ENCODE measurements at places on chromosomes 11 and 22.

- DNase-seq: no peak
Measured at GRCh38 chr11:3815845-3816244, 7.5 kb downstream of the PGAP2 start.

GRCh38 chr22:17705951-17706900, 67.7 kb downstream of the BCL2L13 start:
- DNase-seq: peak; percentile 90

- DNase-seq: no peak
Measured at GRCh38 chr11:69567951-69568808, 72.8 kb upstream of the CCND1 start.

GRCh38 chr11:104076455-104076854, 40.0 kb downstream of the DDI1 start:
- no peak for DNase-seq

GRCh38 chr11:119339589-119340334, 921 bp downstream of the C1QTNF5 start:
- DNase-seq: no peak

DNA sequence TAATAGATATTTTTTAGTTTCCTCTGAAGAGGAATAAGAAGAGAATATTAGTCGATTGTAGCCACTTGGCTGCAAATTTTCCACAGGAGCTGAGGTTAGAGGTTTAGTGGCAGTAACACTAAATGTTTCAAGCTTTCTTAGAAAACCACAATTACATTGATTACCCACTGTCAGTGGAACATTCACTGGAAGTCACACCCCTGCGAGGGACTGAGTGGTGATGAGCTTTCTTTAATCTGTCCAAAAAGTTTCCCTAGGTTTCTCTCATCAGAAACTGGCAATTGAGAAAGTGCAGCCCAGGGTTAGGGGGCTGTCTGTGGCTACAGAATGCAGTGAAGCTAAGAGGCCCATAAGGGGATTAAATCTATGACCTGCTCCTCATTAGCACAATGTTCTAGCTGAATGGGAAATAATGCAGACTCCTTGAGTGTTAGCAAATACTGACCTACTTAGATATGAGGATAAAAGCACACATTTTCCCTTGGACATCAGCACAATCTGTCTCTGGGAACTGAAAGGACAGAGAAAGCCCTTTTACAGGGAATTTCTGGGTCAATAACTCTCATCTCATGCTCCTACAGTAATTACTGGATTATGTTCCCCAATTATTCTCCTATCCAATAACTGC, 189.5 kb downstream of the FAM76B start:
- DNase-seq: no peak

- no peak for DNase-seq
Measured at GRCh38 chr22:42642806-42643633, 2.6 kb upstream of the ATP5MGL start.

DNA sequence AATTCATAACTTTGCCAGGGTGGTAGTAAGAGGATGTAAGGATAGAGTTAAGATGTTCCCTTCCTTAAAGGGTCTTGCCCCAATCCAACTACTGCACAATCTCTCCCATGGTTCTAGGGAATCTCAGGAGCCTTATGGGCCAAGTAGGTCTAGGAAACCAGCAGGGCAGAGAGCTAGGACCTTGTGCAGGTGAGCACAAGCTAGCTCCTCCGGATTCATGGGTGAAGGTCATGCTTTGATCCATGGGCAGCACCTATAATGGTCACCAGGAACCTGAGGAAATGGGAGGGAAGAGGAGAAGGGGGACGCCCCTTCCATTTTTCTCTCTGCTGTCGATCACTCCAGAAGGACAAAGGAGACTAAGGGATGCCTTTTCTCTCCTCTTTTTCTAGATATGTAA, 16.8 kb downstream of the KCNJ11 start:
- DNase-seq: no peak

GRCh38 chr22:48823941-48824340, 1003.7 kb downstream of the BRD1 start:
- no peak for DNase-seq

DNA sequence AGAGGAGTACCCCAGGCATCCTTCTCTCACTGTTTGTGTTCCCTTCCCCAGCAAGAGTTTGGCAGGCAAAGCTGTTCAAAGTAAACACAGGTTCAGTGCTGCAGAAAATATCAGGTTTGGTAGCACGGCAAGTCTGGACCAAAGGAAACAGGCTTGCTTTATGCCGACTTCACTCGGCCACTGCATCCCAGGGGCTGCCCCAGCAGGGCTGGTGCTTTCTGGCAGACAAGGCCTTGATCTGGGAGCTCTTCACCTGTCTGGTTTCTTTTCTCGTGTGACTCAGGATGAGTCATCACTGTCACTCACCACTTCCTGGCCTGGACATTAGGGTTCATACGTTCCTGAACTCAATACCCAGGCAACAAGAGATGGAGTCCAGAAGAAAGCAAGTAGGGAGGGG, 52.6 kb upstream of the NAV2 start:
- peak; percentile 94 for DNase-seq

DNA sequence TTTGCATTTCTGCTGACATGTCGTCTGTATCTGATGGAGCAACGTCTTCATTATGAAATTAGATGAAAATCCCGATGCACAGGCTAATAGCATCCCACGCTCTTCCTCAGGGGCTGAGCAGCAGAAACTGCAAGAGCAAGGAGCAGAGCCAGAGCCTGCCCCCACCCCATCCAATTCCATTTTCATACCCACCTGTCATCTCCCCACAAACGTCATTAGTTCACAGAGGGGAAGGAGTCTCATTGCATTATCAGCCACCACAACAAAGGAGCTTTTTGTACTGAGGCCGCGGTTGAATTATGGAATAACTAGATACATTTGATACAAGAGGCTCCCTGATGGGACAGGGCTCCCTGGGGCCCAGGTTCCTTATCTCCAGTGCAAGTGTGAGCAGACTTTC, 515.0 kb downstream of the NTM start:
- DNase-seq: no peak

- DNase-seq: no peak
Measured at GRCh38 chr11:3092603-3093141, 35.4 kb upstream of the CARS1 start.

GRCh38 chr11:120170741-120171261, 32.9 kb upstream of the TRIM29 start:
- DNase-seq: no peak

GRCh38 chr22:42964994-42965699, 49.8 kb downstream of the PACSIN2 start:
- DNase-seq: peak; percentile 34

DNA sequence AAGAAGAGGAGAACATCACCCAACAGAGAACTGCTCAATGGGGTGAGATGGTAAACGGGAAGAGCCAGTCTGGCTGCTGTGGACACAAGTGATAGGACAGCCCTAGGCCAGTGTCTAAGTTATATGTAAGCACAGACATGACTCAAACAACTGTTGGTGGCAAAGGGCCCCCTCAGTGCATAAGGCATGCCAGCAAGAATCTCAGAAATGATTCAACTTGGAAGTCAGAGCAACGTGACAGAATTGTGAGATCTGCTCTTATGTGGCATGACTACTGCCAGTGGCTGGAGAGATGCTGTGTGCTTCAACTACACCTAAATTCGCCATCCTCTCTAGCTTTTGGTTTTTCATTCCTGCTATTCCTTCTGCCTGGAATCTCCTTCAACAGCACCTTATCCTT, 7.4 kb downstream of the SLN start:
- peak; percentile 96 for DNase-seq

GRCh38 chr11:61129639-61130523, 27.6 kb downstream of the CD5 start:
- DNase-seq: peak; percentile 76

DNA sequence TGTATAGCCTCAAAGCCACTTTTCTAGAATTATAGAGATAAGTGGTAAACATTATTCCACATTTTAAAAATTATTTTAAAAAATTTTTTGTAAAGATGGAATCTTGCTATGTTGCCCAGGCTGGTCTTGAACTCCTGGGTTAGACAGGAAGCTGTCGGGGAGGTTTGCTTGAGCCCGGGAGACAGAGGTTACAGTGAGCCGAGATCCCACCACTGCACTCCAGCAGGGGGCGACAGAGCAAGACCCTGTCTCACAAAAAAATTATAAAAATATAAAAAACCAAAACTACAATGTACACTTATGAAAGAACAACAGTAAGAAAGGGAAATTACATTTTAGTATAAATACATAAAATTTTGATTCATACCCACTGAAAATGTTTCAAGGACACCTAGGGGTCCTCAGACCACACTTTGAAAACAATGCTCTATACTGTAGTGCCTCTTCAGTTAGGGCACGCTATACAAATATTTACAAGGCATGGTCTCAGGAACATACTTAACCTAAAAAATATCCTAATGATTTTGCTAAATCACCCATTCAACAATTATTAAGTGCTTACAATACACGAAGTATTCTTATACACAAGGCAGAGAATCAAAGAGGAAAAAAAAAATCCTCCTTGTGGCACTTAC, 111.2 kb downstream of the MRTFA start:
- no peak for DNase-seq

DNA sequence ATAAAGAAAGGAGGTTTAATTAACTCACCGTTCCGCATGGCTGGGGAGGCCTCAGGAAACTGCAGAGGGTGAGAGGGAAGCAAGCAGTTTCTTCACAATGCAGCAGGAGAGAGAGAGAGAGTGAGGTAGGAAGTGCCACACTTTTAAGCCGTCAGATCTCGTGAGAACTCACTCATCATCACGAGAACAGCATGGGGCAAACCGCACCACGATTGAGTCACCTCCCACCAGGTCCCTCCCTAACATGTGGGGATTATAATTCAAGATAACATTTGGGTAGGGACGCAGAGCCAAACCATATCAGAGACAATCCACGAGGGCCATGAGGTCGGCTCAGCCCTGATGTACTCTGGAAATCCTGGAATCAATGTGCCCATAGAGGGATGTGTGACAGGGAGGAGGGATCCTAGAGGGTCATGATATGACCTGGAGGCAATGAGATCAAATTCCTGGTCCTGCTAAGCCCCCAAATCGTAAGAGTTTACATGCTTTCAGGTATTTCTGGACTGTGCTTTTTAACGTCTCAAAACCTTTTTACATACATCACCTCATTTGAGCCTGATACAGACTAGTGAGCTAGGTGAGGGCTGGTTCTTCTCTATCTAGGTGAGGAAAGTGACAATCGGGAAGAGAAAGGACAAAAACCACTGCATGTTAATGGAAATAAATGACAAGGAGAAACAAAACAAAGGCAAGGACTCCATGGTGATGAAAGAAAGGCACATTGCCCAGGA, 19.5 kb upstream of the RASSF10 start:
- DNase-seq: peak; percentile 83

- no peak for DNase-seq
Measured at GRCh38 chr22:36505998-36506635, 723 bp downstream of the FOXRED2 start.

GRCh38 chr22:26210334-26210733, 41.1 kb downstream of the SEZ6L start:
- no peak for DNase-seq

GRCh38 chr22:37501610-37502341, 15.6 kb upstream of the MFNG start:
- peak; percentile 93 for DNase-seq

- no peak for DNase-seq
Measured at GRCh38 chr11:86565388-86565787, 107.0 kb downstream of the ME3 start.

DNA sequence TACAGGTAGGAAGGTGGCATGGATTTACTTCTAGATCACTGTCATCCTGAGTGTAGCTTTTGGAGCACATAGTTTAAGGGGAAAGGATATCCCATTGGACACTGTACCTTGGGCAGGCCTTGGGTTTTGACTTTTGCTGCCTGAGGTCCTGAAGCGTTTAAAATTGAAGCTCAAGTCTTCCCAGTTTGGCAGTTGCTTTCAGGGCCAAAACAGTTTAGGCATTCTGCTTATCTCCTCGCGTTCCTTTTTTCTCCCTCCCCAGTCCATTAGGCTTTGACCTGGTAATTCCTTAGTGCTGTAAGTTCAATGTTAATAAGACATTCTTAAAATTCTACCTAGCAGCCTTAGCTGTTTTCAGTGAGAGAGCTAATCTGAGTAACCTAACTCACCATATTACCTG, 35.7 kb downstream of the CSTF3 start:
- no peak for DNase-seq

DNA sequence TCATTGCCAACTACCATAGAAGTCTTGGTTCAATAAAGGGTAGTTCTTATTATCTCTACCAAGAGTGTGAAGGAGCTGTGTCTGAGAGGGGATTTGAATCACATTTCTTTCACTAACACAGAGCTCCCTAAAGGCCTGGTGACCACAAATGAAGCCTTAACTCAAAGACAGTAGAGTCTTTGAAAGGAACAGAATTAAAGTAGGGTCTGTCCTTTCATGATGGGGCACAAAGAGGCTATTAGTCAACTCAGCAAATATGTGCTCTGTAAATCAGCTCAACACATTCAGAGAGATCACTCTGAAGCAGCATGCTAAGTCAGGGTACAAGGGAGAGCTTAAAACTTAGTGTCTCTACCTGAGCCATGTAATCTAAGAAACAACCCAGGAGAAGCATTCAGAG, 212.4 kb upstream of the SYN3 start:
- DNase-seq: no peak

- no peak for DNase-seq
Measured at GRCh38 chr11:116061322-116061721, 557.1 kb upstream of the CADM1 start.

GRCh38 chr11:385594-386351, 8.2 kb upstream of the PKP3 start:
- no peak for DNase-seq

GRCh38 chr22:42061041-42061440, 9.6 kb downstream of the NAGA start:
- no peak for DNase-seq

- no peak for DNase-seq
Measured at GRCh38 chr22:45962756-45963324, 14.1 kb downstream of the WNT7B start.

DNA sequence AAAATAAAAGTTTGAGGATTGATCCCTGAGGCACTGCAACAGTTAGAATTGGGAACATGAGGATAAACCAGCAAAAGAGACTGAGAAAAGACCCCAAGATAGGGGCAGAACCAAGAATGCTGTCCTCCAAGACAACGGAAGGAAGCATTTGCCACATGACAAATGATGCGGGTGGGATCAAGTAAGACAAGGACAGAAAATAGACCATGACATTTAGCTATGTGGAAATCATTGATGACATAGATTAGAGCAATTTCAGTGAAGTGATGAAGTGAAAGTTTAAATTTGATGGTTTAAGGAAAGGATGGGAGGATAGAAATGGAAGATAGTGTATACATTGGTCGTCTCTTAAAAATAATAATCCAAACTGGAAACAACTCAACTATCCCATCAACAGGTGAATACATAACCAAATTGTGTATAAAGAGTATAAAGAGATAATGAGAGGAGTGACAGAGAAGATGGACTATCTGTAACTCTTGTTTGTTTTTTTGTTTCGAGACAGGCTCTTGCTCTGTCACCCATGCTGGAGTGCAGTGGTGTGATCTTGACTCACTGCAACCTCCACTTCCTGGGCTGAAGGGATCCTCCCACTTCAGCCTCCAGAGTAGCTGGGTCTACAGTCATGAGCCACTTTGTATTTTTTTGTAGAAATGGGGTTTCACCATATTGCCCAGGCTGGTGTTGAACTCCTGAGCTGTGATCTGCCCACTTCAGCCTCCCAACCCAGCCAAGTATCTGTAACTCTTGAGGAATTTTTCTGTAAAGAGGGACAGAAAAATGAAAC, 48.7 kb upstream of the FDX1 start:
- no peak for DNase-seq

GRCh38 chr11:116865696-116866095, 28.3 kb upstream of the APOA1 start:
- no peak for DNase-seq
